ENCODE measurements at places on chromosomes 6 and 20.

DNA sequence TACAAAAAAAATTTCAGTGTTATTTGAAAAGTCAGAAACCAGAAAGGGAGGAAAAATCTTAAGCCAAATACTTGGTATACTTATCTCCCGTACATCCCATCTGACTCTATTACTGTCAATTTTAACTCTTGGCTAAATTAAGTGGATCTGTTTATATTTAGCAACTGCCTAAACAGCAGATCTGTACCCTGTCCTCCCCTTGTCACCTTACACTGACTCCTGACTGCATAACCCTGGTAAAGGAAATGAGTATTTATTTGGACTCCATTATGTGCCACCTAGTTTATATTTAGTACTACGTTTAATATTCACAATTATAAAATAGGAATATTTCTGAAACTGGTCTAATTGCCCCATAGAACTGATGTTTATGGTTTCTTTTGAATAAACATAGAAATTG is 730.2 kb upstream of the GJE1 start:
- DNase-seq: no peak

DNA sequence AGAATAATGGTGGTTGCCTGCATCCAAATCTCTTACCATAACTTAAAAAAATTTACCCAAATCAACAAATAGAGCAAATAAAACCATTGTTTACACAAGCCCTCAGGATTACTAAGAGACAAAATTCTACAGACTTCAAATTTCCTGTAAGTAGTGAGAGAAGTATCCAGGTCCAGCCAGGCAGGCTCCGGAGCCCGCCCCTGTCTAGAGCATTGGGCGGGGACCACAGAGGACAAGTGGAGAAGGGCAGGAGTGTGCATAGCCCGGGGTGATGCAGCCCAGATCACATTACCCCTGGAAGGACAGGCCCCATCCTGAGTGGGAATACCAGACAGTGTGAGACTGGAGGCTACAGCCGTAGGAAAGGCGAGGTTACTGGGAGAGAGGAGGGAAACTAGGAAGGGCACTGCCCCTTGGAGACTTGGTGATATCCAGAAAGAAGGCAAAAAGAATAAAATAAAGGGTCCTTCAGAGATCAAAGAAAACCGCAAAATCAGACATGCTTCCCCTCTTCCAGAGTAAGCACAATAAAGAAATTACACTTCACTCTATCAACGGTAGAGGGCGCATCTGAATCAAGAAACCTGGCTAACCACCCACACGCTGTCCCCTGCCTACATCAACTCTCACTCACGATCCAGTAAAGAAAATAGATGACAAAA is 26.6 kb downstream of the RIN2 start:
- peak; percentile 38 for DNase-seq

DNA sequence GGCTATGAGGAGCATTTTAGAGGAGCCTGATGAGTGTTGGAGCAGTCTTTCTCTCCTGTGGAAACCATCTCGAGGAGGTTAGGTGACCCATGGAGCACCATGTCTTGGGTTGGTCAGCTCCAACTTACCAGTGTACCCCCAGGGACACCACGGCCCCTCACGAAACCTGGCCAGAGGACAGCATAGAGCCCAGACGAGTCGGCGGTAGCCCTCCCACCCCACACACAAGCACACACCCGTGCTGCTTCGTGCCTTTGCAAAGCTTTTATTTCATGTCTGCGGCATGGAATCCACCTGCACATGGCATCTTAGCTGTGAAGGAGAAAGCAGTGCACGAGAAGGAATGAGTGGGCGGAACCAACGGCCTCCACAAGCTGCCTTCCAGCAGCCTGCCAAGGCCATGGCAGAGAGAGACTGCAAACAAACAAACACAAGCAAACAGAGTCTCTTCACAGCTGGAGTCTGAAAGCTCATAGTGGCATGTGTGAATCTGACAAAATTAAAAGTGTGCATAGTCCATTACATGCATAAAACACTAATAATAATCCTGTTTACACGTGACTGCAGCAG is 53.6 kb downstream of the EZR start:
- no peak for DNase-seq

DNA sequence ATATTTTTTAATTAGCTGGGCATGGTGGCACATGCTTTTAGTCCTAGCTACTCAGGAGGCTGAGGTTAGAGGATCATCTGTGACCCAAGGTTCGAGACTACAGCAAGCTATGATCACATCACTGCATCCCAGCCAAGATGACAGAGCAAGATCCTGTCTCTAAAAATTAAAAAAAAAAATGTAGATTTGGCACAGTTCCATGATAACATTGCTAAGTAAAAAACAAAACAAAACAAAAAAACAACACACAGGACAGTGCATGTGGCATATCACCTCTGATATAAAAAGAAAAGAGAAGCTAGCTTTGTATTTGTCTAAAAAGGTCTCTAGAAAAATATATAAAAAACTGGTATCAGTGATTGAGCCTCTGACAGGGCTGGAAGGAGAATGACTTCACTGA is 24.6 kb downstream of the RNF24 start:
- no peak for DNase-seq

DNA sequence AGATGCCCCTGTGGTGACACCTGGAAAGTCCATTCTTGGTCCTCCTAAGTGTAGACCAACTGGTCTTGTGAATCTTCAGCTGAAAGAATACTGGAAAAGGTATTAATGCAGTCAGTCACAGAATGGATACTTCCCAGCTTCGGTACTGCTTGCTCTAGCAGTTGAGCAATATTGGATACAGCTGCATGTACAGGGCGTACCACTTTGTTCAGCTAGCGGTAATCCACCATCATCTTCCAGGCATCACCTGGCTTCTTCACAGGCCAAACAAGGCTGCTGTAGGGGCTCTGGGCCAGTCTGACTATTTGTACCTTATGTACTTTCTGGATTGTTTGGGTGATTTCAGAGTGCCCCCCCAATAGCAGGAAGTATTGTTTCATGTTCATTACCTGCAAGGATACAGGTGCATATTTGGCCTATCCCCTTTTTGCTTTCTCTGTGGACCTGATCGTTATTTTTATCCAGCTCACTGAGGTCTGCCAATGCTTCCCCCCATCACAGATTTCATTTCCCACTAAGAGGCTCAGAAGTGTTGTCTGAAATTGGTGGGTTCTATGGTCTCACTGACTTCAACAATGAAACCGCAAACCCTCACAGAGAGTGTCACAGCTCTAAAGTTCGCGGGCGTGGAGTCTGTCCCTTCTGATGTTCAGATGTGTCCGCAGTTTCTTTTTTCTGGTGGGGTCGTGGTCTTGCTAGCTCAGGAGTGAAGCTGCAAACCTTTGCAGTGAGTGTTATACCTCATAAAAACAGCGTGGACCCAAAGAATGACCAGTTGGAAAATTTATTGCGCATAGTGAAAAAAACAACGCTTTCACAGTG is 52.2 kb downstream of the TRIM27 start:
- no peak for DNase-seq

GRCh38 chr6:35600659-35601125 is 88.0 kb upstream of the TULP1 start:
- DNase-seq: no peak

GRCh38 chr6:1255636-1256365 is 56.1 kb upstream of the FOXQ1 start:
- DNase-seq: no peak

DNA sequence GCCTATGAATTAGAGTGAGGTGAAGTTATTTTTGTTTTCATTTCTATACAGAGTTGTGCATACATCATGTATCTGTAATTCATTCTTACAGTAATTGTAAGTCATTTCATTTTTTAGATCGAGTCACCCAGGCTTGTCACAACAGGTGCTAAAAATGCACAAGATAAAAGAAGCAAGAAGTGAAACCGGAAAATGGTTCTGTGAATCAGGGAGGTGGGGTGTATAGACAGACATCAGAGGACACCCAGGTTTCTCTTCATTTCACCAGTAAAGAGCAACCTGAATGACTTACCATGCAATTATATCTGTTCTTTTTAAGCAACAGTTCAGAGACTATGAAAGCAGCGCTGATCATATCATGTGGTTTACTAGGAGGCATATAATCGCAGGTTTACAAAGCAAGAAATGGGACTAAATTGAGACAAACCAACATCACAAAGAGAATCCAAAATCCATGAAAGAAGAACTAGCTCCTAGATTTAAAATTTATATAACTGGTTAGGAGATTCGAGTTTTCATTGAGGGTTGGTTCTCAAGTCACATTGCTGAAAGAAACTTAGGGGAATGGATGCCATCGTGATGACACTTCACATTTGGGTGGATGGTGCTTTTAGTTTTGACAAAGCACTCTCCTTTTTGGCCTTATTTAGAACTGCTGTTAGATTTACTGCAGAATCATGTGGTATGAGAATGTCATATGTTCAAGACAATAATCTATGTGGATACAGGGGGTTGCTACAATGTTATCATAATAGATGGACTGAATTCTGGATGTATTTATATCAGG is 27.9 kb upstream of the TBC1D7 start:
- no peak for DNase-seq

- no peak for DNase-seq
Observed at GRCh38 chr6:167428664-167429333, 103.9 kb downstream of the TTLL2 start.

- no peak for DNase-seq
Observed at GRCh38 chr20:2907519-2907918, 34.2 kb downstream of the PTPRA start.

DNA sequence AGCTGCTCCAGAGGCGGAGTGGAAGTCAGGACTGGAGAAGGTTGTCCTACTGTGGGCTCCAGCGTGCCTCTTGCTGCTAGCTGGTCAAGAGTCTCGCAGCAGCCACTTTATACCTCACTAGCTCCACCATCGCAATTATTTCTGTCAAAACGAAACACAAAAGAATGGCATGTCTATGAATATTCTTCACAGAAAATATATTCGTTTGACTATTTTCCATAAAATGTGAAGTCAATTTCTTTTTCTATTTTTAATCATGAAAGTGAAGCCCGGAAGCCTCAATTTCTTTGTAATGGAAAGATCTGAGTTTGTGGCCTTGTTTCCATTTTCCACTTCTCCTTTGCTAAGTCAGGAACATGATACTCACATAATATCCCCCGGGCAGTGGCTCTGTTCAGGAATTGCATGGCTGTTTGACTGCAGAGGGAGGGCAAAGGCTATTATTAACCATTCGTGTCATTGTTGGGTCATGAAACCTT is 51.7 kb downstream of the DTD1 start:
- no peak for DNase-seq

DNA sequence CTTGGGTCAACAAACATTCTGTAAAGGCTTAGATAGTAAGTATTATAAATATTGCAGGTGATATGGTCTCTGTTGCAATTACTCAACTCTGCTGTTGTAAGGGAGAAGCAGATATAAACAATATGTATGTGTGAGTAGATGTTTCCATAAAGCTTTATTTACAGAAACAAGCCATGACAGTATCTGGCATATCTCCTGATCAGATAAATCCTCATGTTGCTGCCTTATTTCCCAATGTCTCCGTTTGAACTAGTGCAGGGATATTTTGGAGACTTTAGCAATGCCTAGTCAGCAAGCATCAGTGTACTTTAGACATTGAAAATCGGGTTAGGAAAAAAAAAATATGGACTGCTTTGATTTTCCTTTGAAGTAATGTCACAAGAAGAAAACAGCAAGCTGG is 96.1 kb downstream of the LAMA2 start:
- no peak for DNase-seq

DNA sequence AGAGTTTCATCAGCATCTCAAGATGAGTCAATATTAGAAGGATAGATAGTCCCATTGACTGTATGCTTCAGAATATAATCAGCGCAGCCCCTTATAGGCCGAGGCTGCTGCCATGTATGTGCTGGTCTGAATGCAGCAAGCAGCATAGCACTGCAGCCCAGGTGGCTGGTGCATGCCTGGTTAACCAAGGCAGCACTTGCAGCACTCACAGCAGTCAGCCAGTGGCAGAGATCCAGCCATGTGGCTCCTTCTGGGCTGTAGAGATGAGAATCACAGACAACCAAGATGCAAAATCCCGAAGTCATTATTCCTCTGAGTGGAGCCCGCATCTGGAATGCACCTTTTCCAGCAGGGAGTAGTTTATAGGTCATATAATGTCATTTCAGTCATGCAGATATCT is 251.9 kb downstream of the UST start:
- DNase-seq: no peak

DNA sequence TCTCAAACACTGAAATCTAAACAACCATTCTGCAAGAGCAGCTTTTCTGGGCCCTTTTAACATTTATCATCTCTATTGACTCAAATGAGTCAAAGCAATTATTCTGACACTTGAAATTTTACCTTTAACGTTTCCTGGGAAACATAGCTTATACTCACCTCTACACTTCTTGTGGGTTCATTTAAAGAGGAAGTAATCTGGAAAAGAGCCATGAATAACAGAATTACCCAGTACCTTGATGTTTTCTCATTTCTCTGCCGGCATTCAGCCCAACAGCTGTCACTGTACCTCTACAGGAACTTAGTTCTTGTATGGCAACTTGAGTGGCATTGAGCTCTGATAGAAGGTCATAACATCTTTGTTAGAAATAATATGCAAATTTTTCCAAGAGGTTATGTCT is 272.2 kb downstream of the KCNQ5 start:
- no peak for DNase-seq

- no peak for DNase-seq
Observed at GRCh38 chr20:49366687-49367086, 88.8 kb upstream of the ZNFX1 start.

DNA sequence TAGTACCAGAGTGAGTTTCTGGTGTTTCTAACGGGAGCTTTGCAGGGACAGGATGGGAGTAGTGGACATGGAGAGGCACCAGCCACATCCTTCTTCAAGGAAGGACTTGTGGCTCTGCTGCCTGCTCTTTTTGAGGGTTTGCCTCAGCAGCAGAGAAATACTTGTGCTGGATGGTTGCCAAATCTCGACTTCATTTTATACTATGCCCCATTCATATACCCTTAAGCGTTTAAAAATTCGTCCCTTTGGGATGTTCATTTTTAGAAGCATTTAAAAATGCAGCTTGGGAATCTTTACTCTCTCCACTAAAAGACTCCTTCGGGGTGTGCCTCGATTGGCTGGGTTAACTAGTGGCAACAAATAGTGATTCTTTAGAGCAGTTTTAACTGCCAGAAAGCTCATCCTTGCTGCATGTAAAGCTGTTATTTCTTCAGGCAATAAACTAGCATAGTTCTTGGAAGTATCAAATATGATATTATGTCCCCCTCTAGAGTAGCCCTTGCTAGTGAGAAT is 126.5 kb upstream of the B3GAT2 start:
- no peak for DNase-seq

DNA sequence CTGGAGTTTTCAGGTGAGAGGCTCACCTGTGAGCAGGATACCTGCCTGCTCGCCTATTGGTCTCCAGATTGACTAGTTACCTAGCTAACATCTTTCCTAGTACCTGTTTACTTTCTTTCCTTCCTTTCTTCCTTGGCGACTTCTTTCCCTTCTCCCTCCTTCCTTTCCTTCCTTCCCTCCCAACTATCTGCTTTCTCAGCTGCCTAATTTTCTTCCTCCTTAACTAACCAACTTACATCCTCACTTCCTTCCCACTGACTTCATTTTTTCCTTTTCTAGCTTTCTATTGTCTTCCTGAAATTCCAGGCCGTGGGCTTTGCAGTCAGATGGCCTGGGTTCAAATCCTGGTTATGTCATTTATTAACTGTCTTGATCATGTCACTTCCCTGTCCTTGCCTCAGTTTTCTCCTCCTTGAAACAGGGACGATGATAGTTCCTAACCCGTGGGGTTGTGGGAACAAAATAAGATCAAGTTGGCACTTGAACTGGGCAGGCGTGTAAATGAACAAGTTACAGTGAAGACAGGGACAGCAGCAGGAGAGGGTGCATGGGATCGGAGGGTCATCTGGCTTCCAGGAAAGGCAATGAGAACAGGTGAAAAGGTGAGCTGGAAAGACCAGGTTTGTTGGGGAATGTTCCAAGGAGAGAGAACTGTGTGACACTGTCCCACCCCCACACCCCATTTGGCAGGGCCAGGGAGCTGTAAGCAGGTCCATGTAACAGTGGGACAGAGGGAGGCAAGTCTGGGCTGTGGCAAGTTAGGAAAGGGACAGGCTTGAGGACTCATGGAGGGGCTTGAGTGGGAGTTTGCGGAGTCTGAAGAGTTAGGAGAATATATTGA is 540 bp downstream of the SGK2 start:
- DNase-seq: no peak
